ENCODE measurements at places on chromosomes 6 and 20.

GRCh38 chr6:1610497-1611321 lies 994 bp downstream of the FOXC1 start:
- DNase-seq = no peak

DNA sequence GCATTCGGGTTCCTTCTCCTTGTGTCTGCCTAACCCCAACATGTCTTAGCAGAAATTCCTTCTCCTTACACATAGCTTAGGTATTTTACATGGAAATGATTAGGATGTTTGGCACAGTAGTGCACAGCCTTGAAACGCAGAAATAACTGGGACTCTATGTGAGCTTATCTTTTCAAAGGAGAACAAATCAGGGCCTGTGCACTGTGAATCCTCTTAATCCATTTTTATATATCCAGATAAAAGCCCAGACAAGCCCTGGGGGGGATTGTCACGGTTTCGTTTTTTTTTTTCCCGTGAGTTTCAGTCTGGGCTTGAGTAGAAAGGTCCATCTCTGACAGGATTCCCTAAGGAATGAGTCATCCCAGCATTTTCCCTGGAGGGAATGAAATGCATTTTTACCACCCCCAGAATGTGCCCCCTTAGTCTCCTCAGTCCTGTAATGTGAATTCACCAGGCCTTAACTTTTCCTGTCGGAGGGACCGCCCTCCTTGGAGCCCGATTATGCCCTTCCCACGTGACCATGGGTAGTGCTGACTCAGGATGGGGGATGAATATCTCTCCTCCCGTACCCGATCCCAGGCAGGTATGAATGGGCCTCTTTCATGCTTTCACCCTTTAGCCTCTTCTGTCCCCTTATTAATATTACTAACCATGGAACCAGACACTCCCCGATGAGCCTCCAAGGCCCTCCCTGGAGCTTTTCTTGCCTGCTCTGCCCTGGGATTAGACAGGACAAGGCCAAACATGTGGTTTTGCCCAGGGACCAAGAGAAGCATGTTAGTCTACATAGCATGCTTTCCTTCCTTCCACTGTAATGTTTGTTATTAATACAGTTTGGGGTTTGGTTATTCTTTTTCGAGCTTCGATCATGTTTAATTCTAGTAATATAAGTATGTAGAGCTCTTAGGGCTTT lies 23.9 kb upstream of the NAA20 start:
- peak; percentile 77 for DNase-seq

GRCh38 chr6:47278545-47278944 lies 31.2 kb downstream of the TNFRSF21 start:
- peak; percentile 8 for DNase-seq

- no peak for DNase-seq
Measured at GRCh38 chr20:2838847-2839671, 1.4 kb downstream of the PCED1A start.

DNA sequence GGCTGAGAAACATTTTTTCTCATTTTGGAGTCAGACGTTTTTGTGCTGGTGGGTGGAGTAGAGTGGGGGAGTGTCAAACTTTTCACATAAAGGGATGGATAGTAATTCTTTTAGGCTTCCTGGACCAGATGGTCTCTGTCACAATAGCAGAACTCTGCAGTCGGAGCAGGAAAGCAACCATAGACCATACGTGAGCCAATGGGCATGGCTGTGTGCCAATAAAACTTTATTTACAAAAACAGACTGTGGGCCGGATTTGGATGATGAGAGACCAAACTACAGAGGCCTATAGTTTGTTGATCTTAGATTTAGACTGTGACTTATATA lies 70.8 kb upstream of the SLC22A23 start:
- DNase-seq = no peak

DNA sequence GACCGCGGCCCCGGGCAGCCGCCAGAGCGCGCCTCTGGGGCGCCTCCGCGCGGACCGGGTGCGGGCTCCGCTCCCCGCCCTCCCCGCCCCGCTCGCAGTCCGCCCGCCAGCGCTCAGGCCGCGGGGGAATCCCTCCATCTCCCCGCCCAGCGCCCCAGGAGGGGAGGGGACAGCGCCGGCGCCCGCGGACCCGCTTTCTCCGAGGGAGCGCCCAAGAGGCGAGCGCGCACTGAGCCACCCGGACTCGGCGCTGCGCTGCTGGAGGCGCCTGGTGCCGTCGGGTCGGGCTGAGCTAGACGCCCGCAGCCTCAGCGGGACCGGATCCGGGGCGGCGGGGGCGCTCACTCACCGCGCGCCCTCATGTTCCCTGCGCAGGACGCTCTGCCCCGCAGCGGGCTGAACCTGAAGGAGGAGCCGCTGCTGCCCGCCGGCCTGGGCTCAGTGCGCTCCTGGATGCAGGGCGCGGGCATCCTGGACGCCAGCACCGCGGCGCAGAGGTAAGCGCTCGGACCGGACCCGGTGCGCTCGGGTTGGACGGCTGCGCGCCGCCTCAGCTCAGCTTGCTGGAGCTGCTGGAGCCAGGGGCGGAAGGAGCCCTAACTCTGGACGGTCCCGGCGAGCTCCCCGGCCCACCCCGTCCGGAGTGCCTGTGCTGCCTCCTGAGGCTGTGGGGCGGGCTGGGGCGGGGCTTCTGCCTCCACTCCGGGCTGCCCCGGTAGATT lies 867 bp downstream of the EBF4 start:
- DNase-seq = no peak

GRCh38 chr6:40717411-40718057 lies 130.4 kb upstream of the LRFN2 start:
- DNase-seq = no peak

DNA sequence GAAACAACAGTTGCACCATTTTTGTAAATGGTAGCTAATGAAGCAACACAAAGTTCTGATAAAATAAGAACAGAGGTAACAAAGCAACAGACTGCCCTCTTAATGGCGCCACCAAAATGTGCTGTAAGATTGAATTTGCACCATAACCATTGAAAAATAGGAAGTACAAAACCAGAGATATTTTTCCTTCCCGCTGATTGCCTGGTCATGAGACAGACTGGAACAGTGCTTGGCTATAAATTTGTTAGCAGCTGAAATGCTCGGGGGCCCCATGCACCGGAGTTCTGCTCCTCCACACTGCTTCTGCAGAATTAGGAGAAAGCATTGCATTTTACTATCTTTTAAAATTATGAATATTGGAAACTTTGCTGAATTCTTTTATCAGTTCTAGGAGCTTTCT lies 164.4 kb upstream of the QKI start:
- DNase-seq = no peak

DNA sequence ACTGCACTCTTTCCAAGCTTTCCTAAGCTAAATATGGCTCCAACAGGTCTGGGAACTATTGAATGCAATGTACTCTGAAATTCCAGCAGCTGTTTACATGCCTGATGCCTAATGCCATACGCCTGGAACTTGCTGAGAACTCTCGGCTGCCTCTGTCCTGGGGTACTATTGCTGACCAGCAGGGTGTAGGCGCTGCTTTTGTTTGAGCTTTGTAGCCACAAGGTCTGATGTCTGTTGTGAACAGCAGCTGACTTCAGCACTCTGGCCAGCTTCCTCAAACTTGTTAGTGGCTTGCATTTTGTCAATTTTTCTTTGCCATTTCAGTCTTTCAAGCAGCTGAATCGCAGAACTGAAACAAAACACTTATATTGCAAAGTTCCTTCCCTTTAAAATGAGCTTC lies 26.7 kb downstream of the SAYSD1 start:
- peak; percentile 6 for DNase-seq

- no peak for DNase-seq
Measured at GRCh38 chr6:108846628-108847027, 1.6 kb upstream of the ARMC2 start.

- no peak for DNase-seq
Measured at GRCh38 chr6:2875359-2876191, 27.5 kb downstream of the SERPINB9 start.

- no peak for DNase-seq
Measured at GRCh38 chr20:45874576-45874975, 6.5 kb upstream of the ZSWIM1 start.

- no peak for DNase-seq
Measured at GRCh38 chr6:138343112-138343511, 34.6 kb upstream of the SMIM28 start.

DNA sequence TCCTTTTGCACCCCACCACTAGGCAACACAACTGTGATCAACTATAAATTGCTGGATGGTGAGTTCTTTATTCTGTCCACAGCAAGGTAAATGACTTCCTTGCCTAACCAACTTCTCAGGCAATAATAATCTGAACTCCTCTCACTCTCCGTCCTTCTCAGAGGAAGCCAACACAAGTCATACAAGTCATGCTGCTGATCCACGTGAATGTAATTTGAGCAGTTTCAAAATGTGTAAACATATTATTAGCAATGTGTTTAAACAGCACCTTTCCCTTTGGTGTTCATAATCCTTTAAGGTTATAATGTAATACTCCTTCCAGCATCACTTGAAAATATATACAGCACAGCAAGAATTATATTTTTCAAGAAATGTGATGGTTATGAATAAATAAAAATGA lies 127.9 kb downstream of the QRSL1 start:
- DNase-seq = no peak

DNA sequence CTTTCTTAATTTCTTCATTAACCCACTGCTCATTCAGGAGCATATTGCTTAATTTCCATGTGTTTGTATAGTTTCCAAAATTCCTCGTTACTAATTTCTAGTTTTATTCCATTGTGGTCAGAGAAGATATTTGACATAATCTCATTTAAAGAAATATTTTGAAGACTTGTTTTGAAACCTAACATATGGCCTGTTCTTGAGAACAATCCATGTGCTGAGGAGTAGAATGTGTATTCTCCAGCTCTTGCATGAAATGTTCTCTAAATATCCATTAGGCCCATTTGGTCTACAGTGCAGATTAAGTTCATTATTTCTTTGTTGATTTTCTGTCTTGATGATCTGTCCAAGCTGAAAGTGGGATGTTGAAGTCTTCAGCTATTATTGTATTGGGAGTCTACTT lies 251.7 kb downstream of the ALDH8A1 start:
- DNase-seq = no peak

- no peak for DNase-seq
Measured at GRCh38 chr6:156691018-156691417, 86.2 kb upstream of the ARID1B start.

DNA sequence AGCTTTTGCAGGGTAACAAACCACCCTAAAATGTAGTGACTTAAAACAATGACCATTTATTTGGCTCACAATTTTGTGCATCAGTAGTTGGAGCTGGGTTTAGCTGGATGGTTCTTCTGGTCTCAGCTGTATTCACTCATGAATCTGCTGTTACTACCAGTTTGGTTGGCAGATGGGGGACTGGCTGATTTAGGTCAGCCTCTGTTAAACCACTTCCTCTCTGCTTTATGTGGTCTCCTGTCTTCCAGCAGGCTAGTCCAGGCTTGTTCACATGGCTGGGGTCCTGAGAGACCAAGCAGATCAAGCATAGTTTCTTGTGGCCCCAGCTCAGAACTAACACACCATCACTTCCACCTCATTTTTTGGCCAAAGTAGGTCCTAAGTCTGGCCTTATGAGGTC lies 67.2 kb upstream of the LAMP5 start:
- no peak for DNase-seq

GRCh38 chr6:42095776-42096541 lies 45.6 kb downstream of the TAF8 start:
- no peak for DNase-seq

- peak; percentile 47 for DNase-seq
Measured at GRCh38 chr6:73519926-73520687, 725 bp downstream of the EEF1A1 start.

- DNase-seq = no peak
Measured at GRCh38 chr20:58459058-58459750, 56.0 kb downstream of the APCDD1L start.

DNA sequence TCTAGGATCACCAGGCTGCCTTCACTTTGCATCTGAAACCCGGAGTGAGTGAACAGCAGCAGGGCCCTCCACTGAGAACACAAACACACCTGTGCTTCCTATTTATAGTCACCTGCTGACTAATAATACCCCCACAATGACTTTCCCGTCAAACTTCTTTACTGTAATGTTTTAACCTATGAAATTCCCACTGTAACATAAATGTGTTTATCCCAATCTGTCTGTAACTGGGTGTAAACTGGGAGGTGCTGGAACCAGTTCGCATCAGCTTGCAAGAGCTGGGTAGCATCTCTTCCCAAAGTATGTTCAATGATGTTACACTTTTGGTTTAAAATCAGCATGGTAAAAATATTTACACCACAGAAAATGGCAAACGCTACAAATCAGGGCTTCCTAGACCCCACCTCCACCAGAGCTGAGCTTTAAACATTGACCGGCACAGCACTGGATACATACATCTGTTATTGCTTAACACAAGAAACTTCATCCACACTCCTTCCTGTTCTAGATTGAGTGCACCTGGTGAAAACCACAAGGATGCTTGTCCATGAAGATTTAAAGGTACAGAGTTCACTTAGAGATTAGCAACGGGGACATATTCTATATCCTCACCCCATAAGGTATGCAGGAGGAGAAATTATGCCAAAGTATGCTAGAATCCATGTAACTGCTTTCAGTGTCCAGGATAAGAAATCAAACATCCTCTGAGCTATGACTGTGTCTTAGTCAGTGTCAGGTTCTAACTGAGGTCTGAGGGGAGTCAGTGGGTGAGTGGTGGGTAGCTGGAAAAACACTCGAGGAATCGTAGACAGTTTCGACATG lies 79.0 kb downstream of the ALDH8A1 start:
- DNase-seq = no peak

GRCh38 chr6:11185204-11185842 lies 47.1 kb downstream of the NEDD9 start:
- DNase-seq = no peak

DNA sequence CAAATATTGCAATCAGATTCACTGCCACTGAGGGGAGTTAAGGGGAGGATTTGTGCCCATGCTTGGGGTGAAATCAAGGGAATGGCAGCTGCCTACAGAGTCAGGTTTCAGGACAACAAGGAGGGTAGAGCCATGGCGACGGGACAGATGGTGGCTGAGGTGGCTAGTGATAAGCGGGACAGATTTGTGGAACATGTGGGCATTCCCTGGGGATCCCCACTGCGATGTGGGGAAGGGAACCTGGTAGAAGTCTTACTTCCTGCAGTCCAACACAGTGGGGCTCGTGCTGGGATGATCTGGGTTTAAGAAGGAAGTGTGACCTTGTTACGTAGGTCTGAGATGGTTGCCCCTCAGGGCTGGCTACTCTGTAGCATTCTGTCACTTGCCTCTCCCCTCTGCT lies 292.0 kb upstream of the JARID2 start:
- DNase-seq = no peak

- DNase-seq = no peak
Measured at GRCh38 chr6:29200767-29201662, 30.3 kb downstream of the OR2J2 start.

GRCh38 chr20:61112515-61112914 lies 139.5 kb upstream of the CDH4 start:
- no peak for DNase-seq

DNA sequence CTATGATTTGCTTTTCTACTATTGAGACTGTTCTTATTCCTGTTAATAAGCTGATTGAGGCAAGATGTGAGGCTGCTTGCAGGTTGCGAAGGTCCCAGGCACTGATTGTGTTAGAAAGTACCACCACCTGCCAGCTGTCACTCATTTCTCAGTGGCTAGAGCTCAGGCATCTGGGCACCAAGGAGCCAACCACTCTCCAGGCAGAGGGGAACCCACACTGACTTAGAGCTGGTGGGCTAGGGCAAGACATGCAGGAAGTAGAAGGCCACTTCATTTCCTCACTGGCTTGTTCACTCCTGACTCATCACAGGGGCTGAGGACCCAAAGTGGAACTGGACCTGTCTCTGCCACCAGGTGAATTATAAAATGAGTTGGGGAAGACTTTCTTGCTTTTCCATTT lies 7.8 kb upstream of the DLL1 start:
- DNase-seq = no peak

- DNase-seq = no peak
Measured at GRCh38 chr20:58481481-58482021, 33.6 kb downstream of the APCDD1L start.
